GM23248 (cell line): ENCODE measurements at places on chromosomes 1 and 21.

- DNase-seq = no peak
Observed at GRCh38 chr1:43995984-43996732, 4.8 kb downstream of the CCDC24 start.

GRCh38 chr1:160007577-160008200 is 24.1 kb downstream of the PIGM start:
- peak; percentile 30 for DNase-seq

- no peak for DNase-seq
Observed at GRCh38 chr1:222263791-222264190, 284.1 kb downstream of the HHIPL2 start.

GRCh38 chr1:174724219-174724618 is 275.5 kb upstream of the CACYBP start:
- DNase-seq = no peak

GRCh38 chr1:61175976-61176375 is 93.6 kb downstream of the NFIA start:
- no peak for DNase-seq

DNA sequence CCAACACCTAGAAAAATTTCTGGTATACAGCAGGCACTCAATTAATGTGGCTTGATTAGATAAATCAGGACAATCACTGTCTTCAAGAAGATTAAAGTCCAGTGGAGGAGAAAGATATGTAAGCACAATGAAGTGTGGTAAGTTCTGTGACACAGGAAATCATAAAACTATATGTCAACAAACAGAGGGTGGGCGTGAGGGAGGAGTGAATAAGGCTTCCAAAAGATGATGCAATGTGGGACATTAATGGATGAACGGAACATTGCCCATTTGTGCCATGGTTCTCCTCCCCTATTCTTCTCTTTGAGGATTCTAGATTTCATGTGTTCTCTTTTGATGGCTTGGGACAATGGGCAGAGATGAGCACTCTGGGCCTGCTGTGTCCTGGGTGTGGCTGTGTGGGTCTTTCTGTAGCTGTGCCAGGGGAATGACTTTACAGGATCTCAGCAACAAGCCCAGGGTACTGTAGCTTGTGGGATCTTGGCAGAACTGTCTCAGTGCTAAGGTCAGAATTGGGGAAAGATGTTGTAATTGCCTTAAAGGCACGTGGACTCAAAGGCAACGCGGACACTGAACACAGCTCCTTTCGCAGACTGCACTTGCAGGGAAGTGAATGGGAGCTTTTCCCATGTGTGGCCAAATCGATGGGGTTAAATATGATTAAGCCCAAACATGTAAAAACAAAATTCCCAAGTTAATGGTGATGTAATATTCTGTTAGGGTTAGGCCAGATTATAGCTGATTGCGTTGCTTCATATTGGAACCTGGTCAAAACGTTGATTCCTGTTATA is 366.9 kb downstream of the TGFB2 start:
- peak; percentile 56 for DNase-seq

GRCh38 chr1:12528021-12528852 is 89.8 kb downstream of the DHRS3 start:
- DNase-seq = peak; percentile 72

DNA sequence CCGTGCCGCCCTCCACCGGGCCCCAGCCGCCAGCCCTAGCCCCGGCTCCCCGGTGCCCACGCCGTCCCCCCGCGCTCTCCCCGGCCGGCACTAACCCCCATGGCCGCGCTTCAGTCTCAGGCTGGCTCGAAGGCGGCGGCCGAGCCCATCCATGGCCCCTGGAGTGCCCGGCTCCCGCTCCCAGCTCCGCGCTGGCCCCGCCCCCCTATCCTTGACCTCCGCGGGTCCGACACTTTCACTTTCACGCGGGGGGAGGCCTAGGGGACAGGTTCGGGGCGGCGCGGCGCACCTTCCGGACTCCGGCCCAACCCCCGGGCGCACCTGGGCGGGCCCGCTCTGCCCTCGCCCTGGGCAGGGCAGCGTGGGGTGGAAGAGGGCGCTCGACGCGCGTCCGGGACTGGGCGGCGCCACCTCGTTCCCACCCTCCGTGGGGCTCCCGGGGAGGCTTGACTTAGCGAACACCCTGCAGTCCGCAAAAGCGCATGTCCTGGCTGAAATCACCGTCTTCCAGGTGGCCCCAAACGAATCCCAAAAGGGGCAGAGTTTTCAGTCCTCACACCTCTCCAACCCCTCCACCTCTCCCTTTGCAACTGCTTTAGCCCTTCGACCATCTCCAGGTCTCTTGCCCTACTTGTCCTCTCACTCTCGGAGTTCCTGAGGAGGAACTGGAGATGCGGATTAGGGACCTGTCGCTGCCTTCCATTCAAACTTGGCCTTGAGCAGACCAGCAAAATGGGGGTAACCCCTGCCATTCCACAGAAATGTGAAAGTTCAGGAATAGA is 3.9 kb upstream of the DENND2D start:
- DNase-seq = peak; percentile 39

DNA sequence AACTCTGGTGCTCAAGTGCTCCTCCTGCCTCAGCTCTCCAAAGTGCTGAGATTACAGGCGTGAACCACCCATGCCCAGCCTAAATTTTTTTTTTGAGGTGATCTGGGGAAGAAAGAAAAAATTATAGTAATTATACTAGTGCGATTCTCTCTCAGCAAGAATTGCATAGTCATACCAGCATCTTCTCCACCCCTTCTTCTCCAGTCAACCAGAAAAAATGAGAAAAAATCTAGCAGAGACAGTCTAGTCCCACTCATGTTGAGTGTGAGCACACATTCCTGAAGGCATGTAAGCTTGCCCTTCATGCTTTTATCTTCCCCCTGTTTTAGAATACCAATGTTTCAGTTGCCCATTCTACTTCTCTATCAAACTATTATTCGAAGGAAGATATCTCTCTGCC is 207.6 kb downstream of the S1PR1 start:
- DNase-seq = no peak

- DNase-seq = no peak
Observed at GRCh38 chr1:36092798-36093185, 4.1 kb downstream of the ADPRS start.

DNA sequence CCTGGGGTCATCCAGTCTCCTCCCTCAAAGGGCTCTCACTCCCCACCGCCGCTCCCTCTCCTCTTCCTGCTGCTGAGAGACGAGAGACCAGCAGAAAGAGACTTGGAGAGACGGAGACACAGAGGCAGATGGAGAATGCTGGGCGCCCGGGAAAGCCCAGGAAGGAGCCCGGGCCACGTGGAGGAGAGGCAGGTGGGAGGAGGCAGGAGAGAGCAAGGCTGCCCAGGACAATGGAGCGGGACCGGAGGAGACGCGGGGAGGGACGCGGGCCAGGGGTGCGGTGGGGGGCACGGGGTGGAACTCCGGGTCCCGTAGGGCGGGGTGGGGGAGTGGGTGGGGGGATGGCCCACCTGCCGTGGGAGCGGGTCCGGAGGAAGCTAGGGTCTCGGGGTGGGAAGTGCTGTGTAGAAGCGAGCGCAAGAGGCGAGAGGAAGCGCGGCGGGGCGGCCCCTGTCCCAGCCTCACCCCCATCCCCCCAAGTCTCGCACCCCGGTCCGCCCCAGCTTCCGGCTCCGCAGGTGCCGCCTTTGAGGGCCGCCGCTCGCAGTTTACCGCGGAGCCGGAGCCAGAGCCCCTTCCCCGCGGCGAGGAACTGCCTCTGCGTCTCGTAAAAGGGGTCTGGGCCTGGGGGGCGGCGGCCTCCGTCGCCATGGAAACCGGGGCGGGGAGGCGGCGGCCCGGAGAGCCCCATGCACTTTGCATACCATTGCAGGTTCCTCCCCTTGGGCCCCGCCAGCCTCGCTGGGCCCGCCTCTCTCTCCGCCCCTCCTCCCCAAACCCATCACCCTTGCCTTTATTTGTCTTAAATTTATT is 11.7 kb upstream of the EPHA2 start:
- peak; percentile 48 for DNase-seq

DNA sequence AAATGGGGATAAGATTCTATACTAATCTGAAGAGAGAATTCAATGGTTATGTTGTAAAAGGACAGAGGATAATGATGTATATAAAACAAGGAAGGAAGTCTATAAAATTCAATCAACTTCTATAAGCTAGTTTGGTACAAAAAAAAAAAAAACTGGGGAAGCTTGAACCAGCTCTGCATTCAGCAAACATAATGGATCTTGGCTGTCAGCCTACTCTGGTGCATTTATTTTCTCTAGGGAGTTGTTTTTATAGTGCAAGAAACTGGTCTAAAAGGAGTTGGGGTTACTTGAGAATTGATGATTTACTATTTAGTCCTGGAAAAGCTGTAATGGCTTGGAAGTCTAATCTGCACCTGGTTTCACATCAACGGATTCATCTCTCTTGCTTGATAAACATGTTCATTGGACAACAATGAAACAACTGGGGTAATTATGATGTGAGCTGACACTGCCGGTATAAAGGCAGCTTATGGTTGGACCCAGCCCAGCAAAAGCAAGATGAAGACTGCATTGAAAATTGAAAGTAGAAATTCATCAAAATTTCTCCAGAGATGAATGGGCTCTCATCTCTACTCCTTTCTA is 199.4 kb upstream of the NRIP1 start:
- DNase-seq = no peak

- DNase-seq = peak; percentile 51
Observed at GRCh38 chr1:186899977-186900376, 71.2 kb downstream of the PLA2G4A start.

DNA sequence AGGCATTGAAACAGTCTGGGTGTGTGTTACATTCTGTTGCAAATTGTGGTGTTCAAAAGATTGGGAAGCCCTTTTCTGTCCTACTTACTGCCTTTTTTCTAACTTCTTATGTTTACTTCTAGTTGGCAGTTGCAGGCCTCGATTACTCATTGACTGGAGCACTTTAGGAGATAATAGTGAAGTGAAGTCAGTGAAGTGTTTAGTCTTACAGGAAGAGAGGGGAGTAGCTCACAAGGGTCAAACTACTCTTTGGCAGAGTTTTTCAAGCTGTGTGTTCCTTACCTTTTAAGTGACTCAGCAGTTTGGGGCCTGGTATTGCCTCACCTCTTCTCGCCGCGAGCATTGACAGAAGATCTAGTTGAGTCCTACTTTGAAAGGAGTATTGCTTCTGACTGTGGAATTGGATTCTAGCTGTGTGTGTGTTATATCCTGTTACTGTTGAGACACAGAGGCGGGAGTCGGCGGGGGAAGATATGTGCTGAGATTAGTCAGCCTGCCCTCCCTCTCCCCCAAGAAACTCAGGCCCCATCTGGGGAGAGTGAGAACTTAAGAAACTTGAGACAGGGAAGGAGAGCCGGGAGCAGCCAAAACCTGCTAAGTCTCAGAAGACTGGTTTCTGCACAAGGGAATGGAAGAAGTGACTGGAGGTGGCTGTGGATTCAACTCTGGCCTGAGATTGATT is 19.3 kb downstream of the AHCYL1 start:
- peak; percentile 98 for DNase-seq

DNA sequence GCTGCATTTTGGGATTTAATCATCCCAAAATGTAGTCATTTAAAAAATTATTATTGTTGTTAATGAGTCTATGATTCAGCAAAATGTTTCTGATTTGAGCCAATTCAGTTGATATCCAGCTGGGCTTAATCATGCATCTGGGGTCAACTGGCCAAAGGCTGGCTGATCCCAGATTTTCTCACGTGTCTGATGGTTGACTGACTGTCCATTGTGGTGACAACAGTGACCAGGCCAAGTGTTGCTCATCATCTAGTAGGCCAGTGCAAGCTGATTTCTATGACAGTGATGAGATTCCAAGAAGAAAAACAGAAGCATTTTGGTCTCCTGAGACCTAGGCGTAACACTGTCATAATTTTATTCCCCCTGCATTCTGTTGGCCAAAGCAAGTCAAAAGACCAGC is 80.1 kb upstream of the ZC3H11B start:
- no peak for DNase-seq

- DNase-seq = no peak
Observed at GRCh38 chr21:15627011-15627410, 102.8 kb upstream of the USP25 start.
